ENCODE measurements at places on chromosomes 3 and 15.

GRCh38 chr3:67509471-67510075 is 144.8 kb downstream of the SUCLG2 start:
- DNase-seq, result no peak

DNA sequence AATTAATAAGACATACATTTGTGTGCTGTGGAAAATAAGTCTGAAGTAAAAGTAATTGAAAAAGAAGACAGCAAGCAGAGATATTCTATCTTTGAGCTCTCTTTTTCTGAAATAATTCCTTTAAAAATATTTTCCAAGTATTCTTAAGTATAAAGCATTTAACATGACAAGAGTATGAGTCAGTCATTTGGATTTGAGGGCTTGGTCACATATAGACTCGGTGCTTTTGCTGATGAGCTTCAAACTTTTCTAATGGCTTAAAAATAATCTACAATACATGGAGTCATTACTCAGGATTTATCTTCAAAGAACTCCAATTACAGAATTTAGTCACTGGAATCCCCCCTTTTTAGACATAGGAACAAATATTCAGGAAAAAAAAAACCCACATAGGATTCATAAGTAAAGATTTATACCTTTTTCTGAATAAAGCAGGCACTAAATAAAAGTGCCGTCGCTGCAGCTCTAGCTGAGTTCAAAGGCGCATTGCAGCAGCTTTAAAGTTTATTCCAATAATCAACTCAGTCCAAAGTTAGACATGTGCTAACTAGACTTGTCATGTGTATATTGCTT is 147.5 kb downstream of the CTNNB1 start:
- DNase-seq, result no peak

GRCh38 chr15:80699981-80700380 is 4.9 kb downstream of the ABHD17C start:
- DNase-seq, result no peak

DNA sequence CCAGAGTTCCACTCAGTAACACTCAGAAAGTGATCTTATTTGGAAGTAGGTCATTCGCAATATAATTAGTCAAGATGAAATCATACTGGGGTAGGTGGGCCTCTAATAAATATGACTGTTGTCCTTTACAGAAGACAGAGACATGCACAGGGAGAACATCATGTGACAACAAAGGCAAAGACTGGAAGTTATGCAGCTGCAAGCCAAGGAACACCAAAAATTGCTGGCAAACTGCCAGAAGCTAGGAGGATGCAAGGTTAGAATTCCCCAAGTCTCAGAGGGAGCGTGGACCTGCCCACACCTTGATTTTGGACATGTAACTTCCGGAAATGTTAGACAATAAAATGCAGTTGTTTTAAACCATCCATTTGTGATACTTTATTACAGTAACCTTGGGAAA is 471.5 kb upstream of the AGTR1 start:
- no peak for DNase-seq

GRCh38 chr3:100525753-100526612 is 33.6 kb downstream of the TMEM45A start:
- DNase-seq, result no peak

GRCh38 chr15:74565381-74566085 is 24.5 kb downstream of the ARID3B start:
- no peak for DNase-seq

GRCh38 chr3:174440253-174440701 is 418.9 kb upstream of the NAALADL2 start:
- peak; percentile 24 for DNase-seq

DNA sequence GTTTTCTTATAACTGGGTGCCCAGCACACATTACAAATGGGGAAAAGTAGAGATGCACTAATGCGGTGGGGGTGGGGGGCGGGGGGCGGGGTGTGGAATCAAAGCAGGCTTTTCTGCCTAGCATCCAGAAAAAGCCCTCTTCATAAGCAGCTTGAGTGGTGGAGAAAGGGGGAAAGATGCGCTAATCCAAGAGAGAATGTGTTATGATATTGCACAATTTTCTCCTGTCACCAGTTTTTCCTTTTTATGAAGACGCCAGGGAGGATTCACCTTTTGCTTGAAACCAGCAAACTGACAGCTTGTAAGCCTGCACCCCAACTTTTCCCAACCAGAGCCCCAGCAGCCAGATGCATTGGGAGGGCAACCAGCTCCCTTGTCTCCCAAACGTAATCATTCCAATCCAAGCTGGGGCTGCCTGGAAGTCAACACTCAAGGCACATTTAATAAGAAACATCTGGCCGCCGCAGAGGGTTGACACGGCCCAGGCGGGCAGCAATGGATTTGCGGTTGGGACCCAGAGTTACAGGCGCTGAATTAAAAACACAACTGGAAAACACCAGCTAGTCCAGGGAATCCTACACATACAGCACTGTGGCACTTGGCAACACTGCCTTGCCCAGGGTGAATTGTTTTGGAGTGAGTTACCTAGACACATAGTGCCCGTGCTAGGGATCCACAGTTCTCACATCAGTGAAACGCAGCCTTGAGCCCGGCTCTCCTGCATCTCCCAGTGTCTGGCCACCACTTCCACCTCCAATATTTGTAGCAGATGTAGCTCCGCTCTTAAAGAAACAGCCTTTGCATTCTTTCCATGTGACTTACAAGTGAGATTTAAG is 218.5 kb upstream of the PRICKLE2 start:
- no peak for DNase-seq

DNA sequence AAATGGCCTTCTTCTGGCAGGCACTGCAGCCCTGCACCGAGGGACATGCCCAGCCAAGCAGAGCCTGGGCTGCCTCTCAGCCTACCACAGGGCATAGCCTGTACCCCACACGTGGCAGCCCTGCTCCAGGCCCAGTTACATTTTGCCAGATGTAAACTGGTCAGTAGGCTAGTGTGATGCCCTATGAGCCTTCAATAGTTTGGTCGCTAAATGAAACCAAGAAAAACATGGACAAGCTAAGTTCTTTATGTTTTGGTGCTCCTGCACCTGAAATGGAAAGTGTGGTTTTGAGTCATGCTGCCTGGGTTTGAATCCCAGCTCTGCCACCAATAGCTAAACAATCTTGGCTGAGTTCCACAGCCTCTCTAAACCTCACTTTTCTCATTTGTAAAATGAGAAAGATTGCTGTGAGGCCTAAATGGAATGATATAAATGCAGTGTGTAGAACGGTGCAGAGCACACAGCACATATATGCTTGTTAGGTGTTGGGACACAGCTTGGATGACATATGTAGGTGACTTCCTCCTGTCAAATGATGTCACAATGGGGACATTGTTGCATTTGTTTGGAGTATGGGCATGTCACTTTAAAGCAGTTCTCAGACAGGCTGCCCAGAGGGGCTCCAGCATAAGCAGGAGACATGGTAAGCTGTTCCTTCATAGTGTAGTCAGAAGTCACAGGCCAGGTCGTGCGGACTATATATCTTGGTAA is 57.4 kb downstream of the ZBTB38 start:
- DNase-seq, result no peak

GRCh38 chr3:158701420-158702065 is 29.1 kb upstream of the LXN start:
- no peak for DNase-seq

Data from OCI-M1 (cell line).